Type B pancreatic cell (in vitro differentiated cells): ENCODE measurements at places on chromosomes 13 and 19. TPM values are rescaled to one million over a fixed set of nuclear protein-coding genes. Genes with fewer than 3 reads are reported as not detected.

CDX2 gene
- total RNA-seq = 11.3 and 31.8 TPM in 2 replicates

DNA sequence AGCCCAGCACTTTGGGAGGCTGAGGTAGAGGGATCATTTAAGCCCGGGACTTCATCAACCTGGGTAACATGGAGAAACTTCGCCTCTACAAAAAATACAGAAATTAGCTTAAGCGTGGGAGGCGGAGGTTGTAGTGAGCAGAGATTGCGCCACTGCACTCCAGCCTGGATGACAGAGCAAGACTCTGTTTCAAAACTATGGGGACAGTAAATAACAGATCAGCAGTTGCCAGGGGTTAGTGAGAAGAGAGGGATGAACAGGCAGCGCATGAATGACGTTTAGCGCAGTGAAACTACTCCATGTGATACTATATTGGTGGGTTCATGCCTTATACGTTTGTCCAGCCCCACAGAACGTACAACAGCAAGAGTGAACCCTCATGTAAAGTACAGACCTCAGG is 7.1 kb upstream of the ICAM3 start:
- H3K27ac ChIP-seq = peak overlapping the region; percentile 9
- no peak overlapping the region for H3K4me3 ChIP-seq
- DNase-seq = no peak
- no peaks in the 10 kb centered on the region for H3K27me3 ChIP-seq

WIZ gene
- 37.3 and 45.8 TPM in 2 replicates for total RNA-seq

- no peaks in the 10 kb centered on the region for H3K27me3 ChIP-seq
- H3K4me3 ChIP-seq = peak within 1 kb of the TSS; percentile 98
- H3K4me1 ChIP-seq = peaks cover 17% of the 10 kb centered on the region
- DNase-seq = peak; percentile 82
- H3K27ac ChIP-seq = peak within 1 kb of the TSS; percentile 97
These were observed at the start of gene LPAR2 for GRCh38 chr19:19627621-19628500. TSS of gene LPAR2 (minus strand) at chr19:19628220. CDS start at chr19:19627275, 945 bp downstream.

DNA sequence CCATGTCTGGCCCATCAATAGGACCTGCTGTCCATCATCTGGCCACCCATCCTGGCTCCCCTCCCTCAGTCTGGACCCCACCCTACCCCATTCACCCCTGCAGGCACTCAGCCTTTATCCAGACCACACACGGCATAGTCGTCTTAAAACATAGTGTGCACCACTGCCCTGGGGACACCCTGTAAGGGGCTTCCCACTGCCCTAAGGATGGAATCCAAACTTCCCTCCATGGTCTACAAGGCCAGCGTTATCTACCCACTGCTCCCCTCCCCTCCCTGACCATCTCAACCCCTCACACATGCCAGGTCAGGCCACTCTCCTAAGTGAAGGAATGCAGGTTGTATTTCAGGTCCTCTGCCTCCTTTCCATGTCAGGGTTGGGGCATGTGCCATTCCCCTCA is 352.7 kb upstream of the ZNF507 start:
- no peak overlapping the region for H3K4me3 ChIP-seq
- peaks cover 9% of the 10 kb centered on the region for H3K27me3 ChIP-seq
- H3K4me1 ChIP-seq = no peaks in the 10 kb centered on the region
- H3K27ac ChIP-seq = no peak overlapping the region
- peaks cover 4% of the 10 kb centered on the region for H3K36me3 ChIP-seq
- DNase-seq = peak; percentile 43

GRCh38 chr19:8255426-8256125 is 46.4 kb downstream of the CERS4 start:
- no peak overlapping the region for H3K27ac ChIP-seq
- H3K4me1 ChIP-seq = peaks cover 4% of the 10 kb centered on the region
- H3K4me3 ChIP-seq = no peak overlapping the region
- H3K27me3 ChIP-seq = no peaks in the 10 kb centered on the region

NXNL1 gene
- total RNA-seq = not detected in 2 replicates

DNA sequence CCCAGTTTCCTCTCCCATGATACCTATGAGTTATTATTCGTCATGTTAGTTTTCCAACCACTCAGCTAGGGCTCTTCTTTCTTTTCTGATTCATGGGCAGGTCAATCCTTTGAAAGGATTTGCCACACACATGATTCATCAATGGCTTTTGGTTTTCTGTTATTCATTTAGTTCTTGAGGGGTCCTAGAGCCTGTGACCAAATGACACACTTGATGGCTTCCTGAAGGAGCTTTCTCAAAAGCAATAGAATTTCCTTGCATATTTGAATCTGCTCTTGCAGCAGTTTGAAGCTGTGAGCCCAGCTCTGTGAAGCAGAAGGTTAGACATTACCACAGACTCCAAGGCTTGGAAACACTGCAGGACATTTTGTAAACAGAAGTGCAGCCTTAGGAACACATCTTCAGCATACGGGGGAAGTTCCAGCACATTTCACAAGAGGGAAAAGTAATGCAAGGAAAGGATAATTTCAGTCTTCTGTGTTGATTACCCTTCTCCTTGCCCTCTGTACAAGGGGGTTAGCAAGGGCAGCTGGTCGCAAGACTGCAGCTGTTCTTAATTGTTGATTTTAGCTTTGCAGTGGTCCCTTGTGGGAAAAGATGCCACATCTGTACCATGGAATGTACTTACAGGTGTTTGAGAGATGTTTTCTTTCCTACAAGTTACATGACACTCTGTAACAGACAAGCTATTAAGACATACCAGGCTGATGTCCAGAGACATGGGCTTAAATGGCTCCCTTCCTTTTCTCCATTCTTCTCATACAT is 338.6 kb downstream of the KCNRG start:
- H3K4me3 ChIP-seq = peak overlapping the region; percentile 16
- DNase-seq = no peak
- peaks cover 50% of the 10 kb centered on the region for H3K4me1 ChIP-seq
- no peaks in the 10 kb centered on the region for H3K27me3 ChIP-seq
- H3K36me3 ChIP-seq = no peaks in the 10 kb centered on the region

DNA sequence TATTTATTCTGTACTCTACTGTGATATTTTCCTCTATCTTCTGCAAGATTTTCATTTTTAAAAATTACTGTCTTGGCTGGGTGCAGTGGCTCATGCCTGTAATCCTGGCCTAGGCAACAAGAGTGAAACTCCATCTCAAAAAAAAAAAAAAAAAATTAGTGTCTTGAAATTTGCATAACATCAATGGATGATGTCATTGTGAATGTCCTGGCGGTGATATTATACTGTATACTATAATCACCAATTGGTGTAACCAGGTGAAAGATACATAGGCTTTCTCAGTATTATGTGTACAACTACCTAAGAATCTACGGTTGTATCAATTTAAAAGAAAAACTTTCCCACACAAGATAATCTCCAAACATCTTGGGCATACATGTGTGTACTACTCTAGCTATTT is 15.2 kb downstream of the ZNF331 start:
- no peak for DNase-seq
- H3K27me3 ChIP-seq = no peaks in the 10 kb centered on the region
- no peaks in the 10 kb centered on the region for H3K4me1 ChIP-seq
- H3K27ac ChIP-seq = no peak overlapping the region
- no peak overlapping the region for H3K4me3 ChIP-seq
- H3K36me3 ChIP-seq = peaks cover 3% of the 10 kb centered on the region

ZNF264 gene
- total RNA-seq = 37.0 and 42.5 TPM in 2 replicates

FCGBP gene
- total RNA-seq = 7.8 and 10.0 TPM in 2 replicates

CEACAM19 gene
- 6.1 and 6.3 TPM in 2 replicates for total RNA-seq

ZFR2 gene
- 1.00 and 4.7 TPM in 2 replicates for total RNA-seq
